ENCODE measurements at places on chromosomes 3 and 15.

DNA sequence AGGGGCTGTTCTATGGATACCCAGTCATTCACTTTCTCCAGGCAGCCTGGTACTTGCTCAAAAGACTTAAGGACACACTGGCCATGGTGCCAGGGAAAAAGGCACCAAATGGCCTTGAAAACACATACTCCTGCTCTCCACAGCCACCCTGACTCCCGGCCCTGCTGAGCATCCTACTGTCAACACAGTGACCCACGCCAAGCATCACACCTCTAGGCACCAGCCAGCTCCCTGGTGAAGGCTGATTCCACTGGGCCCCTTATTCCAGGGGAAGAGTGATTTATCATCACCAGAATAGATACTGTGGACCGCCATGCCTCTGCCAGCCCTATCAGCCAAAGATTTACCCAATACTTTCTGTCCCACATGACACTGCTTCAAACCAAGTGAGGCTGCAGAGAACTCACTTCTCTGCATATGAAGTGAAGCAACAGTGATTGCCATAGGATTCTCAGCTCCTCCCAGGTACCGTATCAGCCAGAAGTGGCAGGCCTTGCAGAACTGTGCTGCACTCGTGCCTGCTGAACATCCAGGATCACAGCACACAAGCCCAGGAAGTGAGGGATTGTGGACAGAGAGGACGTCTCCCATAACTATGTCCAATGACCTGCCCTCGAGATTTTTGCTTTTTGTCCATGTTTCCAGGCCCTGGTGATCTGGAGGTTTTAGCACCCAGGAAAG lies 63.7 kb downstream of the WHAMM start:
- DNase-seq, result no peak

GRCh38 chr3:103127098-103127630 lies 692.3 kb downstream of the ZPLD1 start:
- DNase-seq, result no peak

- no peak for DNase-seq
Observed at GRCh38 chr15:99139276-99139675, 34.4 kb downstream of the SYNM start.

DNA sequence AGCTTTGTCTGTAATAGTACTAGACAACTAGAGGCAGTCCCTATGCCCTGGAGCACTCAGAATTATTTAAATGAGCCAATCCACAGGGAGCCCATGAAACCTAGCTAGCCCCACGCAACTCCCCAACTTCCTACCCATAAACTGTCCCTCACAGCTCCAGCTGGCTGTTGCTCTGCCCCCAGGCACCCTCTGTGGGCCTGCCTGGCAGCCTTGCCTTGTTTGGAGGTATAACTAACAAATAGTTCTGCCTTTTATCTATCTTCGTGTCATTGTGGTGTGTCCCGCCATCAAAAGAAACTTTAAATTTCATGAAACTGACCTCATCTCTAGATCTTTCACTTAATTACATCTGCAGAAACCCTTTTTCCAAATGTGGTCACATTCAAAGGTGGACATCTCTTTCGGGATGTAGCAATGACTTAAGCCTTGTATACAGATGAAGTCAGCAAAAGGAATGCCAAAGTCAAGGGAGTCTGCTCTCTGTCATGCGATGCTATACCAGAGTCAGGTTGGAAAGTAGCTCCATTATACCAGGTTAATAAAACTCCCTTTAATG lies 1.8 kb upstream of the RTP3 start:
- DNase-seq, result no peak

DNA sequence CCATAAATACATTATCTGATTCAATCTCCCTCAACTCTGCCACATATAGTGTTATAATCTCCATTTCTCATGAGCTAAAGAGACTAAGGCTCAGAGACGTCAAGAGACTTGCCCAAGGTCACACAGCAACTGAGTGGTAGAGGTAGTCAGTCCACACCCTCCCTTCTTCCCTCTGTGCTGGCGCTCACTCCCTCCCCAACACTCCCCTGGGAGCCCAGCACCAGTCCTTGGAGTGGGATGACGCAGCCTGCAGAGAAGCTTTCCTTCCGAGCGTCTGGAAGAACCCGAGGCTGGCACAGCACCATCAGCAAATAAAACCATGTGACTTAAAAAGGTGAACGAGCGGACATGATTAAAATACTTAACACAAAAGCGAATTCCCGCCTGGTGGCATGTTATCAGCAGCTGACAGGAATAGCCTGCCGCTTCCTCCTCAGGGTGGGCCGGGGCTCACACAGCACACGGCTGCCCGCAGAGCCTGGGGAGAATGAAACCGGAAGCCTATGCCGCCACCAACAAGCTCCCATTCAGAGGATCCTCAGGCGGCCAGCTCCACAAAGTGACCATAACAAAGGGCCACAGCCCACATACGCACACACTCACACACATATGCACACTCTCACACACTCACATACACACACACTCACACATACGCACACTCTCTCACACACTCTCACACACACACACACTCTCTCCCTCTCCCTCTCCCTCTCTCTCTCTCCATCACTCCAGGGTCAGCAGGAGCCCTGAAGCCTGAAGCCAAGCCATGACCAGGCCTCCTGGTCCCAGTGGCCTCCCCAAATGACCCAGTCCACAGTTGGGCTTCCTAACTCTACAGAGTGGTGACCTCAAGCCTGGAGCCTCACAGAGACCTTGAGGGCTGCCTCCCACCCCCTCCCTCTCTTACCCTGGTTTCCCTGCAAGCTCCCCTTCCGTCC lies 120.5 kb downstream of the XXYLT1 start:
- DNase-seq, result no peak
